Ecto neural progenitor cell (in vitro differentiated cells): ENCODE measurements at places on chromosomes 7 and 10.

DNA sequence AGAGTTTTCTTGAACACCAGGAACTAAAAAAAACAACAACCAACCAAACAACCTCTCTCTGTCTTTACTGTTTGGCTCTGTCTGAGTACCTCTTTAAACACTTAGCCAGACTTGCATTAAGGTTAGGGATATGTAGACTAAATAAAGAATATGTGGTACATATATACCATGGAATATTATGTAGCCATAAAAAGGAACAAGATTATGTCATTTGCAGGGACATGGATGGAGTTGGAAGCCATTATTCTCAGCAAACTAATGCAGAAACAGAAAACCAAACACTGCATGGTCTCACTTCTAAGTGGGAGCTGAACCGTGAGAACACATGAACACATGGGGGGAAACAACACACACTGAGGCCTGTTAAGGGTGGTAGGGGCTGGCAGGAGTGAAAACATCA is 116.0 kb upstream of the ANTXRL start:
- DNase-seq: no peak

DNA sequence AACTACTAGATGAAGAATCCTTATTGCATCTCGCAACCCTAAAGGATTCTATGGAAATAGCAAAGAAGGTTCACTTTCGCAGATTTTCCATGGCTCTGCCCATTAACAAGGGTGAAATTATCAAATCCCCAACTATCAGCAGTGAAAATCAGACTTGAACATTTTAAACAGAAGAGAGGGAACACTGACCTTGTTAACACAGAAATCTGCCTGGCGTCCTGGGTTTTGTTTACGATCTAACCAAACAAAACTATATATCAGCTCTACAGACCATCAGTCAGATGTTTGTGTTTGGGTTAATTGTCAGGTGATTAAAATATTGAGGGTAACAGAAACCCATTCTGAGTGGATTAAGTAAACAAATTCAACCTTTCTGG is 1.9 kb downstream of the CTTNBP2 start:
- DNase-seq: no peak

DNA sequence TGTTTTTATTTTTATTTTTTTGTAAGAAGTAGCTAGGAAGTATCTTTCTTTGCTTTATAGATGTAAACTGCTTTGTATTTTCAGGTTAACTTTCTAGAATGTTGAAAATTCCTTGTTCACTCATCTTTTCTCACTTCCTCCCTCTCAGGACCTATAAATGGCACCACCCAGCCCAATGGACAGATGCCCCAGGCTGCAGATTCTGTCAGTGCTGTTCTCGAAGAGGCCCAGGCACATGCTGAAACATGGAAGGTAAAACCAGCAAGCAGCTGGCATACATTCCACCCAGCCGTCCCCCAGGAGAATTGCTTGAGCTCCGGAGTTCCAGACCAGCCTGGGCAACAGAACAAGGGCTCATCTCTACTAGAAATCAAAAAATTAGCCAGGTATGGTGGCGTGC is 47.1 kb upstream of the PDSS1 start:
- DNase-seq: no peak

DNA sequence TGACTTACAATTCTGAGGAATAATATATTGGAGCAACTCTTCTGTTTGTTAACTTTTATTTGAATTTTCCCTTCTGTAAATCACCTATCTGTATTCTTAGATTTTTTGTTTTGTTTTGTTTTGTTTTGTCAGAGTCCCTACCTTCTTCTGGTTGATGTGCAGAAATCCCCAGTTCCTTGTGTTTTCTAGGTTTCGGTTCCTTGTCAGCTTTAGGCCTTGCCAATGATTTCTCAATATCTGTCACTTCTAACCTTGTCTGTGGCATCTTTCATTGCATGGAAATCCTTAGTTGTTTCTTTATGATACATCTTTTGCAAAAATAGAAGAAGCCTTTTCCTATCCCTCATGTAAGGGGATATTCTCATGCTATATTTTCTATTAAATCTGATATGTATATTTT is 21.7 kb upstream of the ST8SIA6 start:
- no peak for DNase-seq

- DNase-seq: no peak
These were observed 2.6 kb downstream of the ATRNL1 start for GRCh38 chr10:115095758-115096157.

- DNase-seq: no peak
These were observed 123.7 kb downstream of the GRK5 start for GRCh38 chr10:119331061-119331460.

DNA sequence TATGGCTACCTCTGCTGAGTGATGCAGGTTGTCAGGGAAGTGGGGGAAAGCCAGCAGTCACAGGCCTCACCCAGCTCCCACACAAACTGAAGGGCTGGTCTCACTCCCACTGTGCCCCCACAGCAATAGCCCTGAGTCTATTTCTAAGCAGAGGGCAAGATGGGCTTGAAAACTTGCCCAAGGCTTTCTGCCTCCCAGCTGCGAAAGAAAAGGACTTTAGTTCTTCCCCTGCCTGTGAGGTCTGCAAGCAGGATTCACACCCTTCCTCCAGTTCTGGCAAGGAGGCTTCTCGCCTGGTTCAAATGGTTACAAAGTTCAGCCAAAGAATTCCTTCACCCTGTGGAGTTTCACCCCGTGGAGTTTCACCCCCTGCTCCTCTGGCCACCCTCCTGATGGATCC is 63.3 kb upstream of the PRLHR start:
- DNase-seq: no peak

DNA sequence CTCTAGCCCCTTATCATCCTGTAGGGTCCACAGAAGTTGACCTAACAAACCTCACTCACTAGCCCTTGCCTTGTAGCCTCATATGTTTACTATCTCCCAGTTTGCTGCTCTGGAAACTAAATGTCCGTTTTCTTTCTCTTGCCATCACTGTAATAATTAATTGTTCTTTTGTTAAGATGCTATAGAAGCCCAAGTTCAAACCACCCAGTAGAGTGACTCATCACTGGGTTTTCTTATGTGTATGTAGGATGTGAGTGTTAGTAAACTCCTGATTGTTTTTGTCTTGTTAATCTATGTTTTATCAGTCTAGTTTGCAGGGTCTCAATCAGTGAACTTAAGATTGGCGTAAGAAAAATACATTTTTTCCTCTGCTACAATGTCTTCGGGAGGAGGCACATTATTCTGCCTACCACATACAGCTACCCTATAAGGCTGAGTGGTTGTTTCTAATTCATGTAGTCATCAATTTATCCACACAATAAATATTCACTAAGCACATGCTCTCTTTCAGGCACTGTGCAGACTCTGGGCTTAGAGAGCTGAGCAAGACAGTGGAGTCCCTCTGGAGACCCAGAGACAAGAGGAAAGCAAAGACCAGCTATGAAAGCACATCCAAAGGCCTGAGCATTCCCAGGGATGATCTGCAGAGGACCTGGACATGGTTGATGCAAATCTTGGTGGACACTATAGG is 474.1 kb upstream of the AKR1E2 start:
- DNase-seq: no peak

DNA sequence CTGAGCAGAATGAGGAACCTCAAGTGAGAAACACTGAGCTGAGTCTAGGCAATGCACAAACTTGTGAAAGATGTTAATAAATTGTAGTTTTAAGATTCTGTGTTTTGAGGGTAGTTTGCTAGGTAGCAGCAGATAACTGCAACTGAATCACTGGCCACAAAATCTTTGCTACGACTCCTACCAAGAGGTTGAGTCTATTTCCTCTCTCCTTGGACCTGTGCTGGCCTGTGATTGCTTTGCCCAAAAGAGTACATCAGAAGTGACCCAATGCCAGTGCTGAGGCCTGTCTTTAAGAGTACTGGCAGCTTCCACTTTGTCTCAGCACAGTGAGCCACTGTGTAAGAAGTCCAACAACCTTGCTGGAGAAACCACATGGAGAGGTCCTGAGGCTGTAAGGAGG is 11.9 kb upstream of the TSPAN13 start:
- no peak for DNase-seq

- no peak for DNase-seq
These were observed 16.9 kb downstream of the PRKRIP1 start for GRCh38 chr7:102413091-102413490.
